ENCODE measurements at places on chromosomes 11 and 22.

DNA sequence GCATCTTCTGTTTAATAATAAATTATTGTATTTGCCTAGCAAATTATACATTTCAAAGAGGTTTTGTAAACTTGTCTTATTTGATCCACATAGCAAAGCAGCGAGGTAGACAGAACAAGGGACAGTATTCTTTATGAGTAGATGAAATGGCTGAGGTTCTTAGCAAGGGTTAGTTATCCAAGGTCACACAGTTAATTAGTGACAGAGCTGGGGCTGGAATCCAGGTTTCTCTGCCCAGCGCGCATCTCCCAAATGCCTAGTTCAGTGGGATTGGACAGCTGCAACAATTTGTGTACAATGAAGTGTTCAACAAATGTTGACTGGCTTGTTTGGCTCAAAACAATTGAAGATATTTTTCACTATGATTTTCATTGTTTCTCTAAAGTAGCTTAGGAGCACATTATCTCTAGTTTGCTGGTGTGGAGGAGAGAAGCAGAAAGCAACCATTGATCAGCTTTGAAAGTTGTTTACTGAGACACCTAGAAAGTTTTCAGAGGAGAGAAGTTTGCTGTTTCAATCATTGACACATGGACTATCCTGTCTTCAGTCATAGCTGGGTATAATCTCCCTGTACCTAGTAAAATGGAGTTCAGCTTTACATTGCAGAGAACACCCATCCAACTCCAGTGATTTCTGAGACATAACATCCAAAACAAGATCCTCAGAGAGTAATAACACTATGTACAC lies 270.6 kb downstream of the FAT3 start:
- DNase-seq, result peak; percentile 67

DNA sequence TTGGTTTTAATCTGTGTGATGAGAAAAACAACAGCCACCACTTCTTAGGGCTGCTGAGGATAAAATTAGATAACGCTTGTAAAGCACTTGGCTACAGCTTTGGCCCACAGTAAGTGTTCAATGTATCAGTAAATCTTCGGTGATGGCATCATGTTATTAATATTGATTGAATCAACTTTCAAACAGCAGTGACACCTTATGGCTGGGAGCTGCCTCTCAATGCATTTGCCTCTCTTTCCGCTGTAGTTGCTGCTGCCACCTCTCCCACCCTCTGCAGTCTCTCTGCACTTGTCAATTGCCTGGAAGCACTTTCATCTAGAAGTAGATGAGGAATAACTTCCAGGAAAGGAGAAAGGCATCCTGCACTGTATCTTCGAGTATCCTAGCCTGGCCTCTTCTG lies 491.1 kb downstream of the OPCML start:
- DNase-seq, result no peak

DNA sequence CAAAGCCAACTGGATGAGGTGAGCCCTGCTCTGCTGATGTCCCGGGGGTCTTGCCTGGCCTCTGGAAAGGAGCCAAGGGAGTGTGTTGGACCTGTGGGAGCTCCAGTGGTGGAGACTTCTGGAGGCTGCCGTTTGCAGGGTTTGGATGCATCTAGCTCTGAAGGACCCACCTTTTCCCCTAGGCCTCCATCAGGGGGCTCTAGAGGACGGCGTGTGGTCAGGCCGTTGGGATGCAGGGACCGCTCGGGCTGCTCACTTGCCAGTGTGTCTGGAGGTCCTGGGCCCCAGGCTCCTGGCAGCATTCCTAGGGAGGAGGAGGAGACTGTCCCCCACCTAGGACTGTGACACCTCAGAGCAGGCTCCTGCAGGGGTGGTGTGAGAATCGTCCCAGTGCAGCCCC lies 58.3 kb downstream of the PRDM11 start:
- DNase-seq, result no peak

GRCh38 chr11:18536209-18536608 lies 9.5 kb upstream of the TSG101 start:
- no peak for DNase-seq

- DNase-seq, result no peak
Measured at GRCh38 chr11:134501406-134502152, 89.5 kb upstream of the B3GAT1 start.

GRCh38 chr11:78428266-78428636 lies 10.6 kb upstream of the GAB2 start:
- DNase-seq, result no peak

GRCh38 chr11:6156628-6157359 lies 13.3 kb downstream of the OR52B2 start:
- no peak for DNase-seq

- no peak for DNase-seq
Measured at GRCh38 chr11:1655168-1656060, 25.8 kb downstream of the KRTAP5-5 start.

DNA sequence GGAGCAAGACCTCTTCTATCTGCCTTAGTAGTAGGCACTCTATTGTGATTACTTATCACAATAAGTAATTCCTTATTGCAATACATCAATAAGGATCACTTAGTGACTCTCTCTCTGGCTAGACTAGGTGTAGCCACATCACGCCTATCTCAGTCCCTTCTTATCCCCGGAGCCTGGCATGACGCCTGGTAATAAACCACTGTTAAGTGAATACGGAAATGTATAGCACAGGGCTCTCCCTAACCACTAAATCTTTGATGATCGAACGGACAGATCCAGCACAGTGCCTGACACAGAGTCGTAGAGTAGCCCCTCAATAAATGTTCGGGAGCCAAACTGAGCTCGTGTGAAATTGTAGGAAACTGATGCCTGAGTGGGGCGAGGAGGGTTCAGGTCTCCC lies 143.3 kb downstream of the FBXO7 start:
- DNase-seq, result no peak

DNA sequence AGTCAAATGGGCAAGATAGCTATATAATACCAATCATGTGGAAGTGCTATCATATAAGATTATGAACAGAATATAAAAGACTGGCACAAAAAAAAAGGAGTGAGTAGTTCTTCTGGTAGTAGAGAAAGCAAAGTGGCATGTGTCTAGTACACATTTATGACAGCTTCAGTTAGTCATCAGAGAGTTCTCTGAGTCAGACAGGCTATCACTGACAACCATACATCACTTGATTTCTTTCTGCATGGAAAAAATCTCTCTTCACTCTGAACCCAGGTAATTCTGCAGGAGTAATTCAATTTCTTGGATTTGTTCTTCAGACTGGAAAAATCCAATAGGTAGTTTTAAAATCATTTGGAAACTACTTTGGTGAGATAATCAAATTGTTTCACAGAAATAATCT lies 286.8 kb upstream of the ANO3 start:
- DNase-seq, result no peak

DNA sequence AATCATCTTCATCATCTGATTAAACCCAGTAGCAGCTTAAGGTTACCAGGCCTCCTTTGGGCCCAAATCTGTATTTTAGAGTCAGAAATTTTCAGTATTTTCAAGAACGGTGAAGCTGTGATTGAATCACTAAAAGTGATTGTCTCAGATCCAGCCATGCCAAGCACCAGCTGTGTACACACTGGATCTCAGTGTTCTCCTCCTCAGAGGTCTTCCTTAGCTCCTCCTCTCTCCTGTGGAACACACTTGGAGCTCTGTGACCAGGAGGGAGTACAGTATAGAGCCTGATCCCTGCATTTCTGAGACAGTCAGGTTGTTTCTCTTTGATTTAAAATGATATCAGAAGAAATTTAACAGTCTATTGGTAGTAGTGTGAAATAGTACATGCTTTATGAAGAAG lies 401.1 kb downstream of the NTM start:
- DNase-seq, result no peak

- DNase-seq, result no peak
Measured at GRCh38 chr11:78773492-78773891, 198.8 kb upstream of the NARS2 start.

- DNase-seq, result no peak
Measured at GRCh38 chr11:132576706-132577105, 955.6 kb downstream of the OPCML start.
